Cardiac muscle cell (in vitro differentiated cells and primary cell): ENCODE measurements at places on chromosomes 3 and 15.

DNA sequence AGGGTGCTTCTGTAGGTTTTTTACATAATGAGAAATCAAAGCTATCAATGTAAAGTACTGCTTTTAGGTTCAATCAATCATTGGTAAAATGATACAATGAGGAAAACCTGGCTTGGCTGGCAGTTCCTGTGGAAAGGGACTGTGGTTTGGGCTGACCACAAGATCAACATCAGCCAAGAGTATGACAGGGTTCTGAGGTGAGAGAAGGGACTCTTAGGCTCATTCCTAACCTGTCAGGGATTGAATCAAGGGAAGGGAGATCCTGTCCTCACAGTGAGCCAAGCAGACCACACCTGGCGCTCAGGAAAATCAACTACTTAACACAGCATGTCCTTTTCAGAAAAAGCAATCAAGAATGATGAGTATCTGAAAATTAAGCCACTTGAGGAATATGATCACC, 111.1 kb downstream of the MAGI1 start:
- H3K27ac ChIP-seq, result no peak overlapping the region
- no peak for DNase-seq
- no peaks in the 10 kb centered on the region for H3K36me3 ChIP-seq
- no peaks in the 10 kb centered on the region for H3K27me3 ChIP-seq
- H3K4me3 ChIP-seq, result no peak overlapping the region

DNA sequence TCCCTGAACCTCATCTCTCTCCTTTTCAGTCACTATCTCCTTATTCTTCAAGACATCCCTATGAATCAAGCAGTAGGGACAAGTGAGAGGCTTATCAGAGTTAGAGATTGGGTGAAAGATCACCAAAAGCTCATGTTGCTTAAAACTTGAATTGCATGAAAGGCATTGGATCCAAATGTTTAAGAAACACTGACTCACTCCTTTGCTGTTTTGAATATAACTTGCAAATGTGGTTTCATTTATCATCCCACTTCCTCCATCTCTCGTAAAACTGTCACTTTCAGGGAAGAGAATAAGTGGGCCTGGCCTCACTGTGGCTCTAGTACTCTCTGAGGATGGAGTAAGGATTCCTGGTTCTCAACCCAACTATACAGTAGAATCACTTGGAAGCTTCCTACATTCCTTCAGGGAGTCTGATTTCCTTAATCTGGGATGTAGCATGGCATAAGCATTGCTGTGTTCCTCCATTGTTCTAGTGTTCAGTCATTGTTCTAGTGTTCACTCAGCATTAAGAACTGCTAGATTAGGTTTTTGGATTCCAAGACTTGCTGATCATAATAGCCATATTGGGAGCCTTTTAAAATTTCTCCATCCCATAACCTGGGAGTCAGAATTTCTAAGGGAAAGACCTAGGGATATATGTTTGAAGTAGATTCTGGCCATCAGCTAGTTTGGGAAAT, 171.8 kb downstream of the TMEM108 start:
- no peak overlapping the region for H3K27ac ChIP-seq
- H3K36me3 ChIP-seq, result no peaks in the 10 kb centered on the region
- H3K4me3 ChIP-seq, result no peak overlapping the region
- peaks cover 12% of the 10 kb centered on the region for H3K4me1 ChIP-seq

DNA sequence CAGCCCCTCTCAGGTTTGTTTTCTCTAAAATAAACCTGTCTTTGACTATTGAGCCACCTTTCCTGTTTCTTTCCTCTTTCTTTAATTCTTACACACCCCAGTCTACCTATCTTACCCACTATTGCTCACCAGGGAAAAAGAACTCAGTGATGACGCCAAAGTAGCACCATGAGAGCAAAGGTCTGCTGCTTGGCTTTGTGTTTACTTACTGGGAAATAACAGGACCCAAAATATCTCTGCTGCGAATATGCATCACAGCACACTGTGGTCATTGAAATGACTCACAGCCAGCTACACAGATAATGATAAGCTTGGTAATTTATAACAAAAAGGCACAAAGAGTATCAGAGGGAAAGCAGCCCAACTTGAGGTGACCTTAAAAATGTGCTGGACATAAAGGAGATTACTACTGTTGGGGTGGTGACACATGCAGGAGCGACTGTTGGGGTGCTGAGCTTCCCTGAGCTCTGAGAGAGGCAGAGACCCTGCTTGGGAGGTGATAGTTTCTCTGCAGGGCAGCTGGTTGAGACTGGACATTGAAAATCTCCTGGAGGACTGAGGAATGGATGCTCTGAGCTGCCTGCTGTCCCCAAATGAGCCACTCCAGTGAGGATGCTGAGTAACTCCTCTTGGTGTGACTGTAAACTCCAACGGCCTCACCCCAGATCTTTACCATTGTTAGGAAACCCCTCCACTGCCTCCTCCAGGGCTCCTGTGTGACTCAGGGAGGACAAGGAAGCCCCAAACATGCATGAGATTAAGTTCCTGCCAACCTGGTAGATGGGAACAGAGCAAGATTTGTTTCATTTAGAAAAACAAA, 14.5 kb downstream of the EFCAB12 start:
- H3K36me3 ChIP-seq, result no peaks in the 10 kb centered on the region
- H3K27ac ChIP-seq, result no peak overlapping the region
- no peaks in the 10 kb centered on the region for H3K27me3 ChIP-seq
- DNase-seq, result no peak
- H3K4me1 ChIP-seq, result no peaks in the 10 kb centered on the region

GRCh38 chr3:127770671-127771355, 51.5 kb downstream of the MGLL start:
- H3K4me3 ChIP-seq, result no peak overlapping the region
- DNase-seq, result no peak
- H3K36me3 ChIP-seq, result no peaks in the 10 kb centered on the region

- no peaks in the 10 kb centered on the region for H3K27me3 ChIP-seq
- no peak overlapping the region for H3K27ac ChIP-seq
- no peak overlapping the region for H3K4me3 ChIP-seq
- peaks cover 34% of the 10 kb centered on the region for H3K36me3 ChIP-seq
- peak; percentile 84 for DNase-seq
Observed at GRCh38 chr3:52216585-52217408, 8.6 kb downstream of the TLR9 start.

DNA sequence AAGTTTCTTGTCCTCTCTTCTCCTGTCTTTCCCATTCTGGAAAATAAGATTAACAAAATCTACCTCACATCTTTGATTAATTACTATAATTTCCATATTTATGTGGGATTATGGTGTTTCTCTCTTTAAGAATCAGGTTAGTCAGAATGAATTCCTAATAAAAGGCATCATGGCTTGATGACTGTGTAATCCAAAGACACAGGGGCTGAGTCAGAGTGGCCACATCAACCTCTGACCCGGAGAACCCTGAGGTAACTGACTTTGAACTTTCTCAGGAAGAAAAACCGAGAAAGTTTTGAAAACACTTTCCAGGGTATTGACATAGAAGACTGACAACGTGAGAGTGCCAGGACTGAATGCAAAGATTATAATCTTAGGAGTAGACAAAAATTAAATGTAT, 170.3 kb upstream of the MCTP2 start:
- H3K27me3 ChIP-seq, result peaks cover 8% of the 10 kb centered on the region
- DNase-seq, result no peak
- no peak overlapping the region for H3K4me3 ChIP-seq
- no peaks in the 10 kb centered on the region for H3K36me3 ChIP-seq

GRCh38 chr3:52004906-52005395, 9.3 kb upstream of the RPL29 start:
- H3K36me3 ChIP-seq, result no peaks in the 10 kb centered on the region
- peak overlapping the region; percentile 91 for H3K27ac ChIP-seq
- DNase-seq, result no peak
- peaks cover 35% of the 10 kb centered on the region for H3K4me1 ChIP-seq
- H3K27me3 ChIP-seq, result no peaks in the 10 kb centered on the region

- no peak overlapping the region for H3K27ac ChIP-seq
- H3K4me1 ChIP-seq, result no peaks in the 10 kb centered on the region
- H3K36me3 ChIP-seq, result no peaks in the 10 kb centered on the region
- no peak overlapping the region for H3K4me3 ChIP-seq
Observed at GRCh38 chr3:118476885-118477618, 557.6 kb downstream of the IGSF11 start.
